WTC11 (cell line): ENCODE measurements at places on chromosomes 16 and 17.

DNA sequence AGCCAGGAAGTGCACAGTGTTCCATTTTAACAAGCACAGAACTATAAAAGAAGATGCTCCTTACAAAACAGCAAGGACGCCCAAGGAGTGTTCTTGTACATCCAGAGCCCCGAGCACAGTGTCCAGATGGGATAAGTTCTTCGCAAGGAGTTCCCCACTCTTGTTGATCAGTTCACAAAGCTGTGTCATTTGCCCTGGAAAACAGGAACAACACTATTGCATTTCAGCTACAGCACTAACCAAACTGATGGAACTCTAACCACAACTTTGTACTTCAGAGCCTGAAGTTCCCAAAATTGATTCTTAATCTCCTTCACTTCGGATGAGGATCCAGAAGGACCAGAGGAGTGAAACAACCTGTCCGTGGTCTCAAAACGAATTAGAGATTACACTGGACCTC lies 5.1 kb downstream of the COPS3 start:
- no peak for DNase-seq

- no peak for DNase-seq
Measured at GRCh38 chr17:10063730-10064241, 134.6 kb downstream of the GAS7 start.

GRCh38 chr17:72332367-72332766 lies 211.5 kb downstream of the SOX9 start:
- DNase-seq = no peak

- no peak for DNase-seq
Measured at GRCh38 chr16:89071686-89072547, 21.7 kb upstream of the ACSF3 start.

GRCh38 chr17:82412535-82413520 lies 5.3 kb upstream of the HEXD start:
- no peak for DNase-seq

- no peak for DNase-seq
Measured at GRCh38 chr17:39393736-39394135, 7.7 kb downstream of the FBXL20 start.

GRCh38 chr16:80909720-80910119 lies 97.0 kb downstream of the CMC2 start:
- no peak for DNase-seq

- no peak for DNase-seq
Measured at GRCh38 chr17:63185420-63185819, 219.4 kb downstream of the TANC2 start.

- no peak for DNase-seq
Measured at GRCh38 chr17:68512960-68513474, 787 bp downstream of the PRKAR1A start.

DNA sequence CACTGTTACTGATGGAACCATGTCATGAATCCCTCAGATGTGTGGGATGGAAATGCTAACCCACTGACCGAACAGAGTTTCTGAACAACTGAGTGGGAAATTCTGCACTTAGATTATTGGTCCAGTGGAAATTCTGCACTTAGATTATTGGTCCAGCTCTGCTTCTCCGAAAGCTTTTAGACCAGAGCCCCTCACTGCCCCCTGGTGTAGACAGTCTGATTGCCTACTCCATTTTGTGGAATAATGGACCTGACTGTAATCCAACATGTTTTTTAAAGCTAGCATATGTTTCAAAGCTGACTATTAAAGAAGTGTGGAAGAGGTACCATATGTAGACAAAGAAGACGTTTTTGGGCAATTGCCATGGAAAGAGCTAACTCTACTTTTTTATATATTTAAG lies 50.3 kb upstream of the TBX2 start:
- DNase-seq = no peak

GRCh38 chr16:29900102-29900887 lies at the start of gene ASPHD1:
TSS of gene ASPHD1 (plus strand) at chr16:29900488. CDS start at chr16:29900972, 484 bp downstream.
- DNase-seq = peak; percentile 86

GRCh38 chr17:5785338-5785737 lies 201.0 kb upstream of the NLRP1 start:
- DNase-seq = no peak

- DNase-seq = no peak
Measured at GRCh38 chr17:45692661-45693060, 91.5 kb upstream of the CRHR1 start.

DNA sequence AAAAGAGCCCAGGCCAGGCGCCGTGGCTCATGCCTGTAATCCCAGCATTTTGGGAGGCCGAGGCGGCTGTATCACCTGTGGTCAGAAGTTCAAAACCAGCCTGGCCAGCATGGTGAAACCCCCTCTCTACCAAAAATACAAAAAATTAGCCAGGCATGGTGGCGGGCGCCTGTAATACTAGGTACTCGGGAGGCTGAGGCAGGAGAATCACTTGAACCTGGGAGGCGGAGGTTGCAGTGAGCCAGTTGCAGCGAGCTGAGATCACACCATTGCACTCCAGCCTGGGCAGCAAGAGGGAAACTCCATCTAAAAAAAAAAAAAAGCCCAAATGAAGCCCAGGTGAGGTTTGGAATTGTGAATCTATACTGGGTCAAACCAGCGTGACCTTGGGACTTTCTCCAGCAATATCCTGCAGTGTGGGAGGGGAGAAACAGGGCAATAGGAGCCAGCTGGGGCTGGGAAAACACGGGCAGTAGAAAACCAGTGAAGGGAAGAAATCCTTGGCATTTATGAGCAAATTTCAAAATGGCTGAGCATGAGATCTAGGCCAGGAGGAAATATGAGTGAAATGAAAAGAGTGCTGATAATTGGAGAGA lies 8.2 kb upstream of the DHX8 start:
- no peak for DNase-seq

DNA sequence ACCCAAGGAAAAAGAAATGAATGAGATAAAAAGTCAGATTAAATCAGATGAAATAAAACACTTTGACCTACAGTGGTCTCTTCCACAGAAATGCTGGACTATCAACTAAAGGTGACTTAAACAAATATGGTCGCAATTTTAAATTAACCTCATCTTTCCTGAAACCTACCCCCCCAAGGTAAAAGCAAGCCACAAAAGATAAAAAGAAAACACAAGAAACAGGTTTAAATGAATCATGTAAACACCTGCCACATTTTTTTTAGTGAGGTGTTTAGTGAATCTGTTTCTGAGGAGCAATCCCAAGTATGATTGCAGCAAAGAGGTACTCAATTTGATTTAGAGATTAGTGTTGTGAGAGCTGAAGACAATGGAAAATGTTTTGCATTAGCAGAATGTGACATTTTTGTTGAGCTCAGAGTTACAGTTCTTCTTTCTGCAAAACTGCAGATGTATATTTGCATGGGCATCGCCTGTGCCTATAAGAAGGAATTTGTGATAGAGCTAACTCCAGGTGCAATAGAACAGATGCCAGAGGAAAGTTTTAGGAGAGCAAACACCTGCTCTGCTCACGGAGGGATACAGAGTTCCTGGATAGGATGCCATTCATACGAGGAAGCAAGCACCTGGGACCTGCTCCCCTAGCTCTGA lies 3.4 kb upstream of the MMD start:
- DNase-seq = no peak

DNA sequence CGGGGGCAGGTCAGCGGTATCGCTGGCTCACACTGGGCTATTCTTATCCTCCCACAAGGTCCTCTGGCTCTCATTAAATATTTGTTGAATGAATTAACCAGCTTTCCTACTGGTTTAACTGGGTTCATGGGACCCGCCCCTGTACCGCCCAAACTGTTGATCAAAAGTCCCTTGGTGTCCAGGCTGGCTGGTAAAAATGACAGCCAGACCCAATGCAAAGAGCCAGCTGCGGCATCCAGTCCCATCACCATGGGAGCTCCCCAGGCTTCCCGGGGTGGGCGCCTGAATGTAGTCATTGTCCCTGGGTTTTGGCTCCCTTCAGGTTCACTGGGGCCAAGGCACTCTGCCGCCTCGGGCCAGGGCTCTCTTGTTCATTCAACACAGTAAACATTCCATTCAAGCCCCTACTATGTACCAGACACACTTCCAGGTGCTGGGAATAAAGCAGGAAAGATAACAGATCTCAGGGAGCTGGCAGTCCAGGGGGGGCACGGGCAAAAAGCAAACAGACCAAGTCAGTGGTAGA lies 11.7 kb upstream of the ATP2C2 start:
- DNase-seq = no peak

- no peak for DNase-seq
Measured at GRCh38 chr17:7888184-7888920, at the start of gene CHD3. TSS of gene CHD3 (plus strand) at chr17:7888789. CDS start at chr17:7889001, 212 bp downstream.

DNA sequence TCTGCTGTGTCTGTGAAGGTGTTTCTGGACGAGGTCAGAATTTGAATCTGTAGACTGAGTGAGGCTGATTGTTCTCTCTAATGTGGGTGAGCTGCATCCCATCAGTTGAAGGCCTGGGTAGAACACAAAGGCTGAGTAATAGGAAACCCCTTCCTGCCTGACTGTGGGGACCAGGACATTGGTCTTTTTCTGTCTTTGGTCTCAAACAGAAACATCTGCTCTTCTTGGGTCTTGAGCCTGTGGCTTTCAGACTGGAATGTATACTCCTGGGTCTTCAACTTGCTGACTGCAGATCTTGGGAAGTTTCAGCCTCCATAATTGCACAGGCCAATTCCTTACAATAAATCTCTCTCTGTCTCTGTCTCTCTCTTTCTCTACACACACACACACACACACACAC lies 19.6 kb upstream of the LRRC75A start:
- DNase-seq = no peak

DNA sequence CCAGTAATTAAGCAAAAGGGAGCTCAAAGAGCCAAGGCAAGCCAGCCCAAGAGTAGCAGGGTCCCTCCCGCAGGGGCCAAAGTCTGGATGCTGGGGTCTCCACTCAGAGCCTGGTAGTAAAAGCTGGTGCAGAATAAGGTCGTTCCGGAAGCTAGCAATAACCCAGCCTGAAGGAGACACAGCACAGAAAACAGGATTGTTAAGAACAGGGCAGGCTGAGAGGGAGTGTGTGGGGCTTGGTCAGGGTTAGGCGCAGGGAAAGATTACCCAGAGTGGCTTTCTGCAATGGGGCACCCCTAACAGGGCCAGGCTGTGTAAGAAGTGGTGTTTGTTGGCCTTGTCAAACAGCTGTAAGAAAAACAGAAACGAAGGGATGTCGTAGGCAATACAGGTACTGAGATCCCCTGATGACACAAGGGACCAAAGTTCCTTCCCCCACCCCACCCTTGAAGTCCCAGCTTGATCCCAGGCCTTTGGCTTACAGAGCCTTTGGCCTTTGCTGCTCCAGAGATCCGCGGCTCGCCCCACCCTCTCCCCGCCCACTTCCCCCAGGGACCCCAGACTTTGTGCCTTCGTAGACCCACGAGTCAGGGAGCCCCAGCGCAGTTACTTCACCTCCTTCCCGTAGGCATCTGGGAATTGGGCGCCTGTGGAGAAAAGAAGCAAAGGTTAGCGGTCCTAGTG lies 712 bp downstream of the TMEM256 start:
- peak; percentile 72 for DNase-seq

DNA sequence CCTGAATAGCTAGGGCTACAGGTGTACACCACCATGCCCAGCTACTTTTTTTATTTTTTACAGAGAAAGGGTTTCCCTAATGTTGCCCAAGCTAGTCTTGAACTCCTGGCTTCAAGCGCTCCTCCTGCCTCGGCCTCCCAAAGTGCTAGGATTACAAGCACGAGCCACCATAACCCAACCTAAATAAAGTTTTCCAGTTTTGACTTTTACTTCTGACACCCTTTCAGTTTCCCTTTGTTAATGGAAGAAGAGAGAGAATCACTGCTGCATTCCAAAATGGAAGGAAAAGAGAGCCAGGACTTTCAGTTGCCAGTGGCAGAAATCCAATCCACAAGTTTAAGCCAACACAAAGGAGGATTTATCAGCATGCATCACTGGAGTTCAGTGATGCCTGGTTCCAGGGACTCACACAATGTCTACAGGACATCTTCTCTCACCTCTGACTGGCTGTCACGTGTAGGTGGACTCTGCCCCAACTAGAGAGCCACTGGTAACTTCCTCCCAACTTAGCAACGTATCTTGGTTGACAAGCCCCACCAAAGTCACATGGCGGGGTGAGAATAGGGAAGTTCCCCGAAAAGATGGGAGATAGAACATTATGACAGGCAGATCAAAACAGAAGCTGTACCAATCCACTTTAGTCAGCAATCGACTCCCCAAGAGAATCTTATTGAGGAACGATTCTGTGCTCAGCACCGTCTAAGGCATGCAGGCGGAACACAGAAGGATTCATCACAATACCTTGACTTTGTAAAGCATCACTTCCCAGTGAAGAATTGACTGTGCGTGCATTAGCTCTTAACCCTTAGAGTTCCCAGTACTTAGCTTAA lies 46.5 kb downstream of the GAS7 start:
- no peak for DNase-seq

GRCh38 chr17:32523017-32523680 lies 36.4 kb downstream of the CDK5R1 start:
- no peak for DNase-seq

DNA sequence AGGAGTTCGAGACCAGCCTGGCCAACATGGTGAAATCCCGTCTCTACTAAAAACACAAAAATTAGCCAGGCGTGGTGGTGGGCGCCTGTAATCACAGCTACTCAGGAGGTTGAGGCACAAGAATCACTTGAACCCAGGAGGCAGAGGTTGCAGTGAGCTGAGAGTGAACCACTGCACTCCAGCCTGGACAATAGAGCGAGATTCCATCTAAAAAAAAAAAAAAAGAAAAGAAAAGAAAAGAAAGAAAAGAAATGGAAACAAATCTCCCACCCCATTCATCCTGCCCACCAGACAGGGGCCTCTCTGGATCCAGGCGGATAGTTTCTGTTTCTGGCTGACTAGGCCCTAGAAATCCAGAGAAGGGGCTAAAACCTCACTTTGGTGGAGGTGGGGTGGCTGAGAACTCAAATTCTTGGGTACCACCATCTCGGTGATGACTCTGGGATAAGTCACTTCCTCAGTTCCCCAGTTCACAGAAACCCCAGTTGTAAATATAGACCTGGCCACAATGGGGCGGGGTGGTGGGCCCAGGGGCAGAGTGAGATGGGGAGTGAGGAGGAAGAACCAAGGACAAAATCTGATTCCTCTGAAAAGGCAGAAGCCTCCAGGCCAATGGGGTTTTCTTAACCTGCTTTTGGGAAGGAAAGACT lies 22.2 kb downstream of the SOCS1 start:
- peak; percentile 40 for DNase-seq

DNA sequence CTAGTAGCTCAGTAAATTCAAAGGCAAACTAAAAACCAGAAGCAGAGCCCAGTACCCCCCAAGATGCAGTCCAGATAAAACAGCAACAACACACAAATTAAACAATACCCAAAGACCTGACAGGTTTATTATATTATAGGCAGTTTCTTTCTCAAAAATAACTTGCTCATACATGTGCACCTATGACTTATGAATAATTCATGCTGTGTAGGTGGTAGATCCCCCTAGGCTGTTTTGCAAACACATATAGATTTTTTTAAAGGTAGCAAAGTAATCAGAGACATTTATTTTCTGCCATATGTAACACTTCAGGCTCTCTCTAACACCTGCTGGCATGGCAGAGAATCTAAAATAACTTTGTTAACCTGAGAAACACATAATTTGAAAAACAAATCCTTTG lies 27.2 kb downstream of the CACNG1 start:
- no peak for DNase-seq
